ENCODE measurements at places on chromosomes 2 and 18.

DNA sequence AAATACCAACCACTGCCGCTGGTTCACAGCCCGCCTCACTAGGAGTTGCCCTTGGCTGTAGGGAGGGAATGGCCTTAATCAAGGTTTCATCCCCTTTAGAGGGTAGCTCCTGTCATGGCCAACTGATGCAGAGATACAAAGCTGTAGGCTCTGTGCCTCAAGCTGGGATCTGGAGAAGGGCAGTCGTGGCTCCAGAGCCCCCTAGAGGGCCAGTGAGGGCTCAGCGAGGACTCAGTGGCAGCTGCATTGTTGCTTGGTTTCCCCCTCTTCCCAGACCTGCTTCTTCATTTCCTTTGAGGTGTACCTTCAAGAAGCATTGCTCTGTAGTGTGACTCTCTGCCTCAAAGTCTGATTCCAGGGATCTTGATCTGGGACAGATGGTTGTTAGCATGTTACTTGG, 302.1 kb downstream of the LPIN1 start:
- DNase-seq, result no peak

- no peak for DNase-seq
Measured at GRCh38 chr18:11019295-11020105, 129.9 kb downstream of the PIEZO2 start.

- no peak for DNase-seq
Measured at GRCh38 chr2:96764253-96764637, 3.5 kb downstream of the CNNM4 start.

- DNase-seq, result no peak
Measured at GRCh38 chr2:241863536-241863954, 4.9 kb upstream of the PDCD1 start.

DNA sequence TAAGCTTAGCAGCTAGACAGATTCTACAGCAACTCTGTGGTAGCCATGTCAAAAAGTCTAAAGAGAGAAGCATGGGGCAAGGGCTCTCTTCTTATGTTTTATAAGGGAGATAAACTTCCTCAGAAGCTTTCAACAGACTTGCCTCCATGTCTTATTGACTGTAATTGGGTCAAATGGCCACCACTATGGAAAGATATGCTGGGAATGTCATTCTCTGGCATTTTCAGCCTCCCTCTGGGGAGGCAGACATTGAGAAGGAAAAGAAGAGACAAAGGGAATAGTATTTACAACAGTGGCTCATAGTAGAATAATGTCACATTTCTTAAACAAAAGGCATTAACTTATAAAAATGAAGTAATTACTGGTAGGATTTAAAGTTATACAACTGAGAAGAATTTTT, 1964.5 kb upstream of the PIK3C3 start:
- DNase-seq, result no peak

- no peak for DNase-seq
Measured at GRCh38 chr2:162581959-162582798, 238.2 kb downstream of the GCA start.

DNA sequence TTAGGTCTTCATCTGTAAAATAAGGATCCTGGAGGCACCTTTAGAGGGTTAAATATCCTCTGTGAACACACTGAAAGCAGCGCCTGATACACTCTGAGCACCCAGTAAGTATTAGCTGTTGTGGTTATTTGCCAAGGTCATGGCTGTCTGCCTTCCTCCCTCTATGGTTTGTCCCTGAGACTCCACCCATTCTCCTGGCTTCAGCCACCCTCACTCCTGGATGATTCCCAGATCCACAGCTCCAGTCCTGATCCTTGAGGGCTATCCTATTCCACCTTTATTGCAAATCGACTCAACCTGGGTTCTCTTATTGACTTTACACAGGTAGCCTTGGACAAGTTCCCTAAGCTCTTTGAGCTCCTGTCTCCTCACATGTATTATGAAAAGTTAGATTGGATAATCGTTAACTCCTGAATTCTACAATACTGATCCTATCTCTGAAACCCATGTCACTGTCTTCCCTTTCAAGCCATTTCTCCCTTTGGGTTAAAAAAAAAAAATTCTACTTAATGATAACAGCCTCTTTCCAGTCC, 162.3 kb downstream of the LAMA3 start:
- no peak for DNase-seq

- no peak for DNase-seq
Measured at GRCh38 chr18:417495-417894, 83.0 kb downstream of the COLEC12 start.

DNA sequence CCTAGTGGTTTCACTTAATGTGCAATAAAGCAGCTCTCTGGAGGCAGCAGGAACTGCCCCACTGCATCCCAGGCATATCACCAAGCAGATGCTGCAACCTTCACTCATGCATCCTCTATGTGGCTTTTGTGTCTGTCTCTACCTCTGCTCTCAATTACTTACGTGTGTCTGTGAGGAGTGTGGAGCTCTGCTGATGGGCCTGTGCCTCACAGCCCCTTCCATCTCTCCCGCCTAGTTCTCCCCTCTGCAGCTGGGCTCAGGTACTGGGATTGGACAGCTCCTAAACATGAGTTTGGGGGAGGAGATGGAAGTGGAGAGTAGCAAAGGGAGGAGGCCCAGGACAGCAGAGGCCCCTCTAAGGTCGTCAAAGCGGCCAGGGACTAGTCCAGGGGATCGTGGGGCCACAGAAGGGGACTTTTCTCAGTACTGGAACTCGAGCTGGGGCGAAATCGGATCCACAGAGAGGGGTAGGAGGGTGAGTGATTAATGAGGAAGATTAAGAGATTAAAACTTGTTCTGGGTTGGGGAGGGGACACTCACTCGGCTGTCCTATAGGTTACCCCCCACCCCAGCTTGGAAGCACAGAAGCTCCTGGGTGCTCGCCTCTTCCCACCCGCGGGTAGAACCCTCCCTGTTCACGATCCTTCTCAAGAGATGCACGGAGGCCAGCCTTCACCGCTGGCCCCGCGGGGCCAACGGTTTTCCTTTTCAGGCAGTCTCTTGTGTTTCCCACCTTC, 2.1 kb upstream of the LBX2 start:
- DNase-seq, result no peak

DNA sequence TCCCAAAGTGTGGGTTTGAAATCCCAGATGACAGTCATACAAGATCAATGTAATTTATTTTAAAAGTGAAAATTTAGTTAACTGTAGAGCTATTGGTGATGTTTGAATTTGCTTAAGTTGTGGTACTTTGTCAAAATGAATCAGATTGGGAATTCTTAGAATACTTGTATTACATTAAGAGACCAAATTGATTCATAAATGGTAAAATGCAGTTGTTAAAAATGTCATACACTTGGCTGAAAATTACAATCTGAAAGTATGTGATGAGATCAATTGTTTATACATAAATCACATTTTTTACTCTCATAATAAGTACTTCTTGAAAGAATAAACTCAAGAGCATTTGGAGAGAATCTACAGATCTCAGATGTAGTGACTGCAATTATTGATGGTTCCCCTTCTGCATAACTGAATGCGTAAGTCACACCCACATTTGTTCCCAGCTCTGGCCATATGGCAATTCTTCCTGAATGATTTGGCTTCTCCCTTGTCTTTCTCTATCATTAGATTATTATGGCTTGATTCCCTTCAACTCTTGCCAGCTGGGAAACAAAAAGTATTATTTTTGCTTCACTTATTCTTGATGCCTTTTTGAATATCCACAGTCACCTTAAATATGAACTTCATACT, 558.5 kb downstream of the CPS1 start:
- DNase-seq, result peak; percentile 27

- DNase-seq, result no peak
Measured at GRCh38 chr2:217142649-217143266, 282.9 kb upstream of the TNP1 start.

DNA sequence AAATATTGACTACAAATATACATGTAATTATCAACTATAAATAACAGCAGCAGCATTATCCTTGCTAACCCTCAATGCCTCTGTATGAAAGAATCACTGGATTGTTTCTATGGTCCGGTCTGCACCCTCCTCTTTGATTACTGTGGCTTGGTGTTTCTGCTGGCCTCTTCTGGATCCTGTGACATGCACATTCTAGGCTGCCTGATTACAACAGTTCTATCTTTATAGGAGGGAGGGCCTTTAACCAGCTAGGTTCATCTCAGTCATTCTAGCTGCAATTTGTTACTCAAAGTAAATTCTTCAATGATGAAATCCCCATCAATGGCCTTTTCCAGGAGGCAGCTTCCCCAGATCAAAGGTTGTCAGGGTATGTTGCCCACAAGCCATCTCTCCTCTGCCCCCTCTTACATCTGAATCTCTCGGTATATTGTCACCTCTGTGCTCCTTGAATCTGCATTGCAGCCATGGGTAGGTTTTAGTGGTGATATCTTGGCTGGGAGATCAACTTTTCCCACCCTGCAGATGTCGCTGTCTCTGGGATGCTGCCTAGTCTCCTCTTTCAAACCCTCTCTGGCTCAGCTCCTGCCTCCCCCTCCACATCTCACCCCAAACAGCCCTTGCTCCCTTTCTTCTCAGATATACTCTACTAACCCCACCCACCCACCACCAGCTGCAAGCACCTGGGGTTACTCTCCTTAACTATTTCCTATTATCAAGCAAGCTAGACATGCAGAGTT, 106.2 kb upstream of the BZW1 start:
- peak; percentile 40 for DNase-seq

DNA sequence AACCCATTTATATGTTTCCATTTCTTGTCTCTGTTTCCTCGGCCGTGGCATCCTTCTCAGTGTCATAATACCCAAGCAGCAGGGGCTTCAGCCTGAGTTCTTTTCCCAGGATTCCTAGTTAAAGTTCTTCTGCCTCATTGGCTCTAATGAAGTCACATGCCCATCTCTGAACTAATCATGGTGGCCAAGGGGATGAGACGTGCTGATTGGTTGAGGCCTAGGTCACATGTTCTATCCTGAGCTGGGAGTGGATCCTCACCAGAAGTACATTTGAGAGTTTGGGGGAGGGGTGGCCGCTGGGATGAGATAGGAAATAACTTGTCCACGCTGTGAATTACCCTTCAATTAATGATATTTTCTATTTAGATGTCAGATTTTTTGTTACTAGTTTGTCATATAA, 3.8 kb upstream of the UGT1A5 start:
- no peak for DNase-seq

DNA sequence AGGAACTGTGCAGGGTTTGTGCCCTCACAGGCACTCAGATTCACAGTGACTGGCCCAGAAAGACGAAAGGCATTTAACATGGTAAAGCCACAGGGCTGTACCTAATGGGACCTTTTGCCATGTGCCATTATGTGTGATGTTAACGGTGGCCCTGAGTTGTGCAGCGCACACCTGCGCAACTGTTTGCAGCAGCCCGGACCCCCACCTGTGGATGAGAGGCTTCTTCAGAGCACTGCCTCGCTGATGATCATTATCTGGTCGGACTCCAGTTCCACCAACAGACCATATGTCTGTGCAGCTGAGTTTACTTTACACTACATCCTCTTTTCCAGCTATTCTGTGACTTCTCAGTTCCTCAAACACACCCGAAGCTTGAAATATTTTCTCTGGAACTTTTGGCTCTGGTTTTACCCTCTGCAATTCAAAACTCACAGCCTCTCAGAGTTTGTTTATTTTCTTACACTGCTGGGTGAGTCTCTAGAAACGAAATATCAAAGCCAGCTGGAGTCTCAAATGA, 35.6 kb upstream of the UBE2F start:
- DNase-seq, result no peak

DNA sequence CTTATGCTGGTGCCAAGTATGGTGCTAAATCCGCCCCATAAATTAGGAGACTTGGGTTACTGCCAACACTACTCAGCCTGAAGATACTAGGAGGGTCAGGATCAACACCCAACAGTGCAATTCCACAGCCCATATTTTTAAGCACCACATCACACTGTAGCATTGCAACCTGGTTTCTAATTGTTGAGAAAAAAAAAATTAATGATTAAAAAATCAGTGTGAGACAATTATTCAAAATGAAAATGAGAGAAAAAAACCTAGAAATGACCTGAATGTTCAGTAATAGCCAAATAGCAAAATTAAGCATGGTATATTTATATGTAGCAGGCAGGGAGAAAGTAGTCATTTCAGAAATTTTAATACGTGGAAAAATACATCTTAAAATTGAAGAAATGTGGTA, 29.2 kb upstream of the HNRNPLL start:
- DNase-seq, result no peak

DNA sequence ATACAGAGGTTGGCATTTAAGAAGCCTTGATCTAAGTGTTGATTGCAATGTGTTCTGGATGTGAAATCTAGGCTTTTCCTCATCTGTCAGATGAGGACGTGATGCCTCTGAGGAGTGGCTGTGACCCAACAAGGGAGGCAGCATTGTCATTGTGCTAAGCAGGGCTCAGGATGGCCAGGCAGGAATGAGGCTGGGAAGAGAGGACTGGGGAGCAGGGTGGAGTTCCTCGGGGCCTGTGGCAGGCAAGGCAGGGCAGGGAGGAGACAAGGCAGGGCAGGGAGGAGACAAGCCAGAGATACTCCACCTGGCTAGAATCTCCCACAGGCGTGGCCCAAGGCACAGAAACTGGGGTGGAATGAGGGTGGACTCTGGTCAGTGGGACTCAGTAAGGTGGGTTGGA, 116.6 kb downstream of the RPIA start:
- DNase-seq, result no peak

DNA sequence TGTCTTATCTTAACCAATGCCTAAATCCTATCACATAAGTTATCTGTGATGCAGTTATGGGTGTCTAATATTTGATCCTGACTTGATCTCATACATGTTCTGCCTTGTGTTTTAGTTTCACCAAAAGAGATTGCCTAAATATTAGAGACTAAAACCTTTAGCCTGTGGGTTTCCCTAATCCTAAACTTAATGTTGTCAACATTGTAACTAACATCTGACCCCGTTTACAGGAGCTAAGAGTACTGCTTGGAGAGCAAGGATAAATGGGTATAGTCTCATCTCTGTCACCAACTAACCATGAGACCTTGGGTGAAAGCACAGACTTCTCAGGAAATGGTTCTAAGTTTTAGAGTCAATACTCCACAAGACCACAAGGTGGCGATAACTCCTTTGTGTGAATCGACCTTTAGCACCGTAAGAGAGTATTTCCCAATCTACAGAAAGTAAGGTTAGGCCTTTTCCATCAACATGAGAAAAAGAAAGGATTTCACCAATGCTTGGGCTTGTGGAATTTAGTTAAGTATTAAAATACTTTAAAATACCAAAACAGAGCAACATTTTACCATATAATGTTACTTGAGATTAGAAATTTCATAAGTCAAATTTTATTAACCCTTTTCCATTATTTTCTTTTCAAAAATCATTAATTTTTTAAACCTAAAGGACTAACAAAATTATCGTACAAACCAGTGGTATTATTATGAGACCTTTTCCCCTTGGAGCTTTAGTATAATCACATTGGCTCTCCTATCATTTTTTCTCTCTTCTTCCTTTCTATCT, 60.5 kb downstream of the G6PC2 start:
- no peak for DNase-seq

GRCh38 chr2:195442458-195443175, 214.4 kb upstream of the SLC39A10 start:
- no peak for DNase-seq

All from hippocampal formation (tissue), 2 donors.